Thoracic aorta (tissue), 2 donors: ENCODE measurements at places on chromosomes 2 and 18. TPM values are rescaled to one million over a fixed set of nuclear protein-coding genes. Genes with fewer than 3 reads are reported as not detected.

- DNase-seq = no peak
Measured at GRCh38 chr2:235146871-235147565, 195.2 kb downstream of the SH3BP4 start.

DNA sequence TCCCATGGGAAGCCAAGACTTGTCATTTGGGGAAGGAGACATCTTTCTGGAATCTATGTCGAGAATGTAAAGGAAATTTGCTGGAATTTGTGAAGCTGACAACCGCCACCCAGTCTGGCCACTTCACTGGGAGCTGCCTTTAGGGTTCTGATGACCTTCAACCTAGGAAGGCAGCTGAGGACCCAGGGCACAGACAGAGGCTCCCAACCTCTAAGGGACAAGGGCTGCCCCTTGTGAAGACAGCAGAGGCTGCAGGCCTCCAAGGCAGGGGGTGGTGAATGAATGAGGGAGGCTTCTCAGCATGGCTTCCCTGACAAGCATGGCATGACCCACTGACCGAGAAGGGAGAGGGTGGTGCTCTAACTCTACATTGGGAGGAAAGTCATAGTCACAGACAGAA lies 128.9 kb upstream of the ASB18 start:
- DNase-seq = no peak

GRCh38 chr2:4662161-4662779 lies 958.9 kb downstream of the DCDC2C start:
- DNase-seq = no peak

GRCh38 chr18:79394534-79395307 lies 1.0 kb upstream of the NFATC1 start:
- no peak for DNase-seq

- DNase-seq = no peak
Measured at GRCh38 chr2:102137138-102137537, 5.4 kb upstream of the IL1R1 start.

DNA sequence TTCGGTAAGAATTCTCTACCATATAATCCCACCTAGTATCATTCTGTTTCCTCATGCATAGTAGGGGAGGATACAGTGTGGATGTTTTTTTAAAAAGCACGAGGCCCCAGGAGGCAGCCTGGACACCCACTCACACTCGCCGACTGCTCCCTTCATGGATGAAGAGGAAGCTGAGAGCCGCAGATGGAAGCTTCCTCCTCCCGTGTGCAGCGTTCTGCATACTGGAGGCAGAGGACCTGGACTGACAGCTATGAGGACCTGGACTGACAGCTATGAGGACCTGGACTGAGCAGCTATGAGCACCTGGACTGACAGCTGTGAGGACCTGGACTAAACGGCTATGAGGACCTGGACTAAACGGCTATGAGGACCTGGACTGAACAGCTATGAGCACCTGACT lies 234.4 kb downstream of the NDUFA10 start:
- DNase-seq = no peak

GRCh38 chr18:55484773-55485172 lies 103.2 kb downstream of the TCF4 start:
- DNase-seq = no peak

DNA sequence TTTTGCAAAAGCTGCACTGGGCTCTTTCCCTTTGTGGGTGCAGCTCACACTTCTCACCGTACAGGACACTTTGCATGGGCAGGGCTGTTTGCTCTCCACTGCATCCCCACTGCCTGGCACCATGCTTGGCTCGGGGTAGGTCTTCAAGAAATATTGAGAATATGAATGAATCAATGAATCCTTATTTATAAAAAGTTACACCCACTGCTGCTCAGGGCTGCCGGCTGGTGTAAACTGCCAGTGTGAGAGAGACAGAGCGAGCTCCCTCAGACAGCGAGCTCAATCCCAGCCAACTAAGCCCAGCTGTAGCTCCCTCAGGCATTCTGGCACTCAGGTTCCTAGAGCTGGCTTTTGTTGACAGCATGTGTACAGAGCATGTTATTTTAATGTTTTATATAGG lies 3.4 kb downstream of the TMEM185B start:
- DNase-seq = no peak

DNA sequence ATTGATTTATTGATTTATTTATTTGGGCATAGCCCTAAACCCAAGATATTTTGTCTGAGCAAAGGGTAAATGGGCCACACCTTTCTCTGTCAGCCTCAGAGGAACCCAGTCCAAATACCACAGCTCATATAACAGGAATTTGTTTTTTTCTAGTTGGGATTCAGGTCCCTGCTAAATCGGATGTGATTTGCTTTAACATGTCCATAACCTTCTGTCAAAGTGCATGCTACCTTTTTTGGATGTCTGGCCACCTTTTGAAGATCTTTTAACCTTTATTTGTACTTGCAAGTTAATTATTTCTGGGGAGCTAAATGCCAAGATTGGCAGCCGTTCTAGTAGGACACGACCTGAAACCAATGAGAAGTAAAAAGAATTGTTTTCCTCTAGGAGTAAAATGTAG lies 303.2 kb upstream of the UBE2E3 start:
- DNase-seq = no peak

- no peak for DNase-seq
Measured at GRCh38 chr2:13201924-13202323, 485.2 kb downstream of the TRIB2 start.

DNA sequence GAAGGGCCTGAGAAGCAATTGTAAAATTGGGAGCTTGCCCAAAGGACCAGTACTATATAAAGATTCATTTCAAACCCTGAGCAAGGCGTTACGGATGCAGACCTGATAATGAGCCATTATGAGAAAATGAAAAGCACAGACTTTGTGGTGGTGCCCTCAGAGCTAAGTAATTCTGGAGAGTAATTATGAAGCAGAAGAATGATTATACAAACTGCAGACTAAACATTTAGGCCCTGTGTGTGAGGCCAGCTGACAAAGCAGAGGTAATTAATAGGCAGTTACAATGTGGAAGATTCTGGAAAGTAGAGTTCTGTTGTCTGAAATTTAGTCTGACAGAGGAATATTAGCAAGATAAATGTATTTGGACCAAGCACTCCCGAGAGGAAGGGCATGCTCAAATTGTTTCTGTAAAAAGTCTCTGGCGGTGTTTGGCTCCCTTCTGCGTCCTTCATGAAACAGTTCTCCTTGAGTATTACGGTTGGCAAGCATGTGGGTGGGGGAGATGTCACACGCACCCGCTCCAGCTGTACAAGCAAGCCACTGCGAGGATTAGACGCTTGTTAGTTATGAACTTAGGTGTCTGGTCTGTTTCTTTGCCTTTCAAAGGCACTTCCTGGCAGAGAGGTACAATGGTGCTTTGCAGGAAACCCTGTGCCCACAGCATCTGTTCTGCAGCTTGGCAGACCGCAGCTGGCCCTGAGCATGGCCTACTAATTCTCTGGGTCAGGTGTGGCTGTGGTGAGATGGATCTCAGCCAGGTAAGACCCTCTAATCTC lies 45.5 kb downstream of the CDC42EP3 start:
- no peak for DNase-seq

- DNase-seq = no peak
Measured at GRCh38 chr2:22485486-22485885, 899.5 kb upstream of the KLHL29 start.

DNA sequence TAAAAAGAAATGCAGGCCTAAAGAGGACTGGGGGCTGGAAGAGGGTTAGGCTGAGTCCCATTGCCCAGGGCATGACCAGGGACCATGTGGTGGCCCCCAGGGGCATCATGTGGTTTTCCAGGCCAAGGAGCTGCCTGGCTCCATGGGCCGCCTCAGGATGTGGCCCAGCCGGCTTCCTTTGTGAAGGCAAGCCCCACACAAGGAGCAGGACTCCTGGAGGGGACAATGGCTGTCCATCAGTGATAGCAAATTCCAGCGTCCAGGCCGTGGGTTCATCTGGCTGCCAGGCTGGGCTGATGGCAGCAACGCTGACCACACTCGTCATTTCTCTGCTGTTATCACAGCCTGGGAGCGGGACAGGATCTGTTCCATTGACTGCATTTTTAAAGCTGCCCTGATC lies 82.5 kb downstream of the GBX2 start:
- DNase-seq = no peak

- no peak for DNase-seq
Measured at GRCh38 chr2:62382757-62383156, 123.2 kb downstream of the TMEM17 start.

DNA sequence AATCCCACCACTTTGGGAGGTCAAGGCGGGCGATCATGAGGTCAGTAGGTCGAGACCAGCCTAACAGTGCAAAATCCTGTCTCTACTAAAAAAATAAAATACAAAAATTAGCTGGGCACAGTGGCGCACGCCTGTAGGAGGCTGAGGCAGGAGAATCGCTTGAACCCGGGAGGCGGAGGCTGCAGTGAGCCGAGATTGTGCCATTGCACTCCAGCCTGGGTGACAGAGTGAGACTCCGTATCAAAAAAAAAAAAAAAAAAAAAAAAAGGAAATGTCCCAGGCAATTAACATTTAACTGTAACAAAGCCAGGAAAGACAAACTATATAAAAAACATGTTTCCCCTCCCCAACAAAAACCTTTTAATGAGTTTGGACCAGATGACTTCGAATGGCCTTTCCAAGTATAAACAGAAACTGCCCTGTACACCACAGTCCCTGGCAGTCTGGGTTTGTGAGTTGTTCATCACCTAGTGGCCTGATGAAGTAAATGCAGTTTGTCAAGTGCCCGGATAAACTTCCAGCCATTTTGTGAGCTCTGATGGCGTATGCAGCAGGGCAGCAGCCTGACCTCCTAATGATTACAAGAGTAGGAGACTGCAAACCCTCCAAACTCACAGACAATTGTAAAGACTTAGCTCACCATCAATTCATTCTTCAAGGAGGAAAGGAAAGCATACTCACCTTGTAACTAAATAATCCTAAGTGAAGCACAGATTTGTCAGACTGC lies 16.6 kb upstream of the PCBP1 start:
- DNase-seq = no peak

- DNase-seq = no peak
Measured at GRCh38 chr2:57703407-57703806, 343.2 kb upstream of the VRK2 start.

DNA sequence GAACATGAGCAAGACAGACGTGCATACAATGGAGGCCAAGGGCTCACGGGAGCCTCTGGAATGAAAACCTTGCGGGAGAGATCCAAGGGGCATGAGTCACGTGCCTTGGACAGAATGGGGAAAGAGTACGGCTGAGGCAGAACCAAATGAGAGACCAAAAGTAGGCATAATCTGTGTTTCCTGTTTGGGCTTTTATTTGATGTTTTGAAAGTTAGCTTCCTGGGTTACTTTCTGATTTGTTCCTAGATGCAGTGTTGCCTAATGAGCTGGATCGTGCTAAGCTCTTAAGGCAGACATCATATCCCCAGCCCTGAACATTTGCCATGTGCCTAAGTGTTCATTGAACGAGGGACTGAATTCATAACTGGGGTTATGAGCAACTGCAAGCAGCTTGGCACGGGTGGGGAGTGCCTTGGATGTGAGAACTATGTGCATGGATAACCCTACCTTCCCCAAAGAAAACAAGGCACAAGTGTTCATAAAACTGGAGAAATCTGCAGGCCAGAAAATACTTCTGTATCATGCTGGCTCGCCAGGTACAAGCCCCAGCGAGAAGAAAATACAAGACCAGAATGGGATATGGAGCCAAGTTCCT lies 60.3 kb upstream of the RPL31 start:
- DNase-seq = no peak

- DNase-seq = no peak
Measured at GRCh38 chr2:209773377-209773776, 1.7 kb downstream of the UNC80 start.

DNA sequence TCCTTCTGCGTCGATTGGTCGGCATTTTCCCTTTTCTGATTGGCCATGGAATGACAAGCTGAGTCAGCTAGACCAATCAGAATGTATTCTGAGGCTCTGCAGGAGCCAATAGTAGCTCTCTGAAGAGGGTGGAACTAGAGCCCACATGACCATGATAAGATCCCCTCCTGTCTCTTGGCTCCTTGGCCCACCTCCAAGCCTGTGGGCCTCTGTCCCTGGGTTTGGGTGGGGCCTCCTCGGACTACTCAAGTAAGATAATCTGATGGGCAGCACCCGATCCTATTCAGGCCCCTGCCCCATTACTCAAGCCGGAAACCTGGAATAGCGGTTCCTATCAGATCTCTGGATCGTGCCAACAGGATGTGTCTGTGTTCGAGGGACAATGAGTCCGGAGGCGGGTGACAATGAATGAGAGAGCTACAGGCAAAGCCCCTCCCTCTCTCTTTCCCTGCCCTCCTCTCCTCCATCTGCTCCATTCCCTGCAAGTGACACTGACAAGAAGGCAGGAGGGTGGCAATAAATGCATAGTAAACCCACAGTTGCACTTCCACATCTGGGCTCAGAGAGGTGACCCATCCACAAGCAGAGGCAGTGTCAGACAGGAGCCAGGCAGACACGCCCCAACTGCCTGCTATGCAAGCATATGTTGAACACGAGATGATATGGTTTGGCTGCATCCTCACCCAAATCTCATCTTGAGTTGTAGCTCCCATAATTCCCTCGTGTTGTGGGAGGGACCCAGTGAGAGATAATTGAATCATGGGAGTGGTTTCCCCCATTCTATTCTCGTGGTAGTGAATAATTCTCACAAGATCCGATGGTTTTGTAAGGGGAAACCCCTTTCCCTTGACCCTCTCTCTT lies 114.7 kb downstream of the TNS1 start:
- DNase-seq = no peak

DNA sequence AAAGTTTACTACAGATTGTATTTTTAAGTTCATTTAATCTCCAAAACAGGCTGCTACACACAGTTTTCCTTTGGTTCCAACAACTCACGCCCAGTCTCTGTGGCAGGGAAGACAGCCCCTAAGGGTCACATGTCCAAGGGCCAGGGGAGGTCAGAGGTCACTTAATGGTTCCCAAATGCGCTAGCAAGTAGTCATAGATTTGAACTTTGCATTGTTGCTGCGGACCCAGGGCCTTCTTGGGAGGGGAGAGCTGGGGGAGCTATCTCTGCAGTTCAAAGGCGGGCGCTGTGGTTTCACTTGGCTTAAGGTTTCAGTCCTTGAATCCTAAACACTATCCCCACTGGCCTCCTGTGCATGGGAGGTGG lies 74.8 kb upstream of the ZNF532 start:
- DNase-seq = no peak

DNA sequence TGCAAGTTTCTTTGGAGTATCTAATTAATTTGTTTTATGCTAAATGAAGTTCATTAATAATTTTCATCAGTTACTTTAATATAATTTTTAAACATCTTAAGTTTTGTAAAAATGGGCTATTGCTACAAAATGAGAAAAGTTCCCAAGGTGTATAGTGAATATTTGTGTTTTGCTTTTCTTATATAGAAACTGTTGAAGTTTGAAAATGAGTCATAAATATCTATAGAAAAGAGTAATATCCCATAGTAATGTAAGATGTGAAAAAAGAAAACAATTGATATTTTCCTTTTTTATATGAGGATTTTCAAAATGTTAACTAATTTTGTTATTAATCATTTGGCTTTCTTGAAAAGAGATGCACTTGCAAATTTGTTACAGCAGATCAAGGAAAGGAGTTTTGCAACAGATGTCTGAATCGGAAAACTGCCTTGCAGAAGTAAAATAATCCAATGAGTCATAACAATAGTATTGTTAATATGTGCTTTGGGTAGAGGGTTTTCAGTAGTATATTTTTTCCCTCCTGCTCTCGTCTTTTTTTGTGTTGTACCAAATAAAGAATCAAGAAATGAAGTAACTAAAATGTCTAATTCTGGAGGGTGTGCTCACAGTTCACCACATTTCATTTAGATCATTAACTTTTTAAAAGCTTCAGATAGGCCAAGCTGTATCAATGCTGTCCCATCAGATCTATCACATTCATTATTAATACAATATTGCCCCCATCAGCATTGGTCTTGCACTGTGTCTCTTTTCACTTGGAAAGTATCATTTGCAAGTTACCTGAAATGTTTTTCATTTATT lies 15.5 kb downstream of the DUSP19 start:
- DNase-seq = no peak

The IL18RAP gene
- total RNA-seq = 1.4 TPM

The C2orf80 gene
- total RNA-seq = not detected

The CAPN14 gene
- total RNA-seq = 0.14 TPM
